Glomerular endothelial cell (primary cell): ENCODE measurements at places on chromosomes 2 and 18.

- no peak for DNase-seq
Observed at GRCh38 chr2:63422556-63422955, 165.7 kb downstream of the WDPCP start.

DNA sequence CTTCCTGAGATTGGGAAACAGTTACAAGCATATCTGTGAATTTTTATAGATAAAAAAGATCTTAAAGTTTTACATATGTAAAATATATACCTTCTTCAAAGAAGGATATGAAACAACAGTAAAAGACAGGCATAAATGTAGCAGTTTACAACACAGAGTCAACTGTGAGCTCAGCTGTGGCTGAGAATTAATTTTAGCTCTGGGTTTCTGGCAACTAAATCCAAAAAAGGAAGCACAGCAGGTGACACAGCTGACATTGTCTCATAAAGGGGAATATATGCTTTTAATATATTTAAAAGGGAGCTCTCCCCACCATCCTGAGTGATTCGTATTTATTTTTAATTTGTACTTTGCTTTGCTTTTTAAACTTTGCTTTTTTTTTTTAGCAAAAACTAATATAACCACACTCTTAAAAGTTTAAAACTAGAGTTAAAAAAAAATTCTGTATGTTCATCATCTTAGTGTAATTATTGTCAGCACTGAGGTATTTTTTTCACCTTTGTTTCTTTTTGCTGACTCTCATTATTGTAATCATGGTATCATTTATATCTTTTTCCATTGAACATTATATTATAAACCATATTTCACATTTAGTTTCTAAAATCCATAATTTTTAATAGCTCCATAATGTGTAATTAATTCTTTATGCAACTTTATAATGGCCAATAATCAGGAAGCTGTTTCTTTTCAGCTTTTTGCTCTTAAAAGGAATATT is 6.7 kb downstream of the TUBB6 start:
- no peak for DNase-seq

- no peak for DNase-seq
Observed at GRCh38 chr2:54675738-54676137, 47.7 kb upstream of the EML6 start.

DNA sequence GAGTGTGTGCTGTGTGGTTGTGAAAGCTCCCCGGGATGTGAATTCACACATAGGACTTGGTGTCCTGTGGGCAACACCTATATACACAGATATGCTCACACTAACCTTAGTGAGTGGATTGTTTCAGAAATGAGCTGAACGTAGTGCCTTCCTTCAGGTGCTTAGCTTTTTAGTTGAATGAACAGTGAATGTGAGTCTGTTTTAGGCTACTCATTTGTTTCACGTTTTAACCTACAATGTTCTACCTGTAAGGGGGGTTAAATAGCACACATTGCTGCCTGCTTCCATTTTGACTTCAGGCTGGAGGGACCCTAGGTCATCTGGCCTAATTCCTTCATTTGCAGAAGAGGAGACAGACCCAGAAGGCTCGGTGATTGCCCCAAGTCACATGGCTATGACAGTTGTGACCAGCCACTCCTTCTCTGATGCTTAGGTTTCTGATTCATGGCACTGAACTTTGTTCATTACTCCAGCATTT is 1.0 kb downstream of the PLEK start:
- no peak for DNase-seq

GRCh38 chr2:74414441-74414840 is 7.0 kb downstream of the C2orf81 start:
- DNase-seq, result no peak

DNA sequence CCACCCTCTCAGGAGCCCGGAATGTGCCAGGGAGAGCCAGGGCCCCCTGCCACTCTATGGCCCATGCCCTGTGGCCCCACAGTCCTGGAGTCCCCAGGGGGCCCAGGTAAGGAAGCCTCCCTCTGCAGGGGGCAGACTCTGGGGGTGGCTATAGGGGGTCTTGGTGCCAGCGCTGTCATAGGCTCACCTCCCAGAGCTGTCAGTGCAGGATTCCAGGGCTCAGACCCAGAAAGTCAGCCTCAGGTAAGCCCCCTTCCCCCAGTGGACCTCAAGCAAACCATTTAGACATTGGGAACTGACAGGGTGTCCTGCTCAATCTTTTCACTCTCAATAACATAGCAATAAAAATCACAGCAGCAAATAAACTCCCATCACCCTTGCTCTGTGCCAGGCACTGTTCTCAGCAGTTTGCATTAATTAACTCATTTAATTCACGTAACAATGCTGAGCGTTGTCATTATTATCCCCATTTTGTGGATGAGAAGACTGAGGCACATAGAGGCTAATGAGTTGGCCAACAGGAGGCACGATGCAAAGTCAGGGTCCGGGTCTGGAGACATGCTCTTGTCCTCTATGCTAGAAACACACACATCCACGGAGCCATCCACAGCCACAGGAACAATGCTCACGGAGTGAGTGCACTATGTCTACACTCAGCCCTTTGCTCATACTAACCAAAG is 79.6 kb downstream of the TNS1 start:
- no peak for DNase-seq

DNA sequence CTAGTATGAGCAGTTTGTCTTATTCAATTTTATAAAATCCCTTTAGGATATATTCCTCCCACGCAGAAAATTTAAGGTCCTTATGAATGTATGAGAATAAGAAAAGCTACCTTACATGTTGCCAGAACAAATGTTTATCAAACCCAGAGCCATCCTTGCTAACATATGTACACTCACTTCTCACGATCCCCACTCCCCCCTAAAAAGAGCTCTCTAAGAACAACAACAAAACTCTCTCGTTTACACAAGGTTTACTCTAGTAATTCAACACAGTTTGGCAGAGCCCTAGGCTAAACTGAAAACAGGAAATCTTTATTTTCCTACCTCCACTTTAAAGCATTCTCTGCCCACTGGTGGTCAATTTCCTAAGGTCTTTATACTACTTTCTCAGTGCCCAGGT is 504.9 kb downstream of the ZEB2 start:
- no peak for DNase-seq

DNA sequence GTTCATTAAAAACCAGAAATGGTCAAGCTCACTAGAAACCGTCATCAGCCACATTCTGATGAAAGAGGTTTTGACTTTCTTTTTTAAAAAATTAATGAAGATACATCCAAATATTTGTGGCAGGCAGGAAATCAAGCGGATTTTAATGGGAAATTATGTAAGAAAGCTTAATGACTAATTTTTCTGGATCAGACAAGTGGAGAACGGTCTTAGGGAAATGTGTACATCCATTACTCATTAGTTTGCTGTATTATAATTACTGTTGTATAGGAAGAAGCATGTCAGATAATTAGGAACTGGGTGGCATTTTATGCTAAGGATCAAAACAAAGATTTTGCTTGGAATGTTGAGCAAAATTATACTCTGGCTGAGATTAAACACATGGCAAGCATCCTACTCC is 39.4 kb downstream of the AGAP1 start:
- DNase-seq, result no peak

- DNase-seq, result no peak
Observed at GRCh38 chr2:3256157-3256556, 121.5 kb downstream of the EIPR1 start.

DNA sequence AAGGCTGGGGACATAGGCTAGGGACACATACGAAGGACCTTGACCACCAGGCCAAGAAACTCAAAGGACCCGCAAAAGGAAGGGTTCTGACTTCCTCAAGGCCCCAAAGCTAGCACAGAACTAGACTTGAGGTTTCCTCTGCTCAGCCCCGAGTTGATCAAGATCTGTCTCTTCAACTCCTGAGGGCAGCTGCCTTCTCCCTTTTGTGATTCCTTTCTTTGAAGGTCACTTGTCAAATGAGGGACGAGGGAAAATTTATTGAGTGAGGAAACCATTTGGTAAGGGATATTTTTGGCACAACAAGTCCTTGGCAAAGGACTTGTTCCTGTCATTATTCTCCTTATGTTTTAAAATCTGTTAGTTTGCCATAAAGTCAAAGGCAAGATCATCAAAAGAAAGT is 12.3 kb upstream of the ROCK2 start:
- DNase-seq, result no peak

DNA sequence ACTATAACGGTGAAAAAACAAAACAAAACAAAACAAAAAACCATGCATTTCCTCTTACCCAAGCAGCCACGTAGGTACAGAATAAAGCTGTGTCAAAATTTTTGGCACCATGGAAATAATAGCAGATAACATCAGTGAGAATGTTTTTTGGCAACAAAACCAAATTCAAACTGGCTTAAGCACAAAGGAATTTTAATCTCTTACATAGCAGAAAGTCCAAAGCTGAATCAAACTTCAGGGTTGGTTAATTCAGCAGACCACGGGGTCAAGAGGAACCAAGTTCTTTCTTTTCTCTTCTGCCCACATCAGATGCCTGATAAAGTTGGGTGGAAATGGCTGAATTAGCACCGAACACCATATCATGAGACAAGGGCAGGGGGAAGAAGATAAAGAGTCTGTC is 129.5 kb downstream of the PAX3 start:
- no peak for DNase-seq

DNA sequence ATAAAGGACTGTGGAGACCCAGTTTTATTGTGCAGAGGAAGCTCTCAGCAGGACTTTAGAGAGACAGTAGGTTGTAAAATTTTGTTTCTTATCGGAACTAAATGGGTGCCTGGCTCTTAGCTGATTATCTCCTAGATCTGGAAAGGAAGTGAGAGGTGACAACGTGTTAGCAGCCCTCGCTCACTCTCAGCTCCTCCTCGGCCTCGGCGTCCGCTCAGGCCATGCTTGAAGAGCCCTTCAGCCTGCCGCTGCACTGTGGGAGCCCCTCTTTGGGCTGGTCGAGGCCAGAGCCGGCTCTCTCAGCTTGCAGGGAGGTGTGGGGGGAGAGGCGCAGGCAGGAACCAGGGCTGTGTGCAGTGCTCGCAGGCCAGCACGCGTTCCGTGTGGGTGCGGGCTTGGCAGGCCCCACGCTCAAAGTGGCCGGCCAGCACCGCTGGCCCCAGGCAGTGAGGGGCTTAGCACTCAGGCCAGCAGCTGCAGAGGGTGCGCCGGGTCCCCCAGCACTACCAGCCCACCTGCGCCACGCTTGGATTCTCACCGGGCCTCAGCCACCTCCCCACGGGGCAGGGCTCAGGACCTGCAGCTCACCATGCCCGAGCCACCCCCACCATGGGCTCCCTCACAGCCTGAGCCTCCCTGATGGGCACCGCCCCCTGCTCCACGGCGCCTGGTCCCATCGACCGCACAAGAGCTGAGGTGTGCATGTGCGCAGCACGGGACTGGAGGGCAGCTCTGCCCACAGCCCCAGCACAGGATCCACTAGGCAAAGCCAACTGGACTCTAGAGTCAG is 4.6 kb upstream of the MFF start:
- DNase-seq, result no peak

DNA sequence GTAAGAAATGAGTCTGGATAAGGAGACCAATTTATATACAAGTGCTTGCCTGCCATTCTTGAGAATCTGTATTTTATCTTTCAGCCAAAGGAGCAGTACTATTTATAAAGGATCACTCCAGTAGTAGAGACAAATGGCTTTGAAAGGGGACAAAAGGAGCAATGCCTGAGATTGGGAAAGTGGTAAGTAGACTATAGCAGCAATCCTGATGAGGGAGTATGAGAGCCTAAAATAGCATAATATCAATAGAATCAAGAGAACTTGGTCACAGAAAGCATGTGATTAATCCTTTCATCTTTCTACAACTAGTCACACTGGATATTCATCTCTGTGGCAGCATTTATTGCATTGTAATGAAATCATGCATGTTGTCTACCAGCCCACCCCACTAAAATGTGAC is 20.2 kb downstream of the NRXN1 start:
- DNase-seq, result no peak

DNA sequence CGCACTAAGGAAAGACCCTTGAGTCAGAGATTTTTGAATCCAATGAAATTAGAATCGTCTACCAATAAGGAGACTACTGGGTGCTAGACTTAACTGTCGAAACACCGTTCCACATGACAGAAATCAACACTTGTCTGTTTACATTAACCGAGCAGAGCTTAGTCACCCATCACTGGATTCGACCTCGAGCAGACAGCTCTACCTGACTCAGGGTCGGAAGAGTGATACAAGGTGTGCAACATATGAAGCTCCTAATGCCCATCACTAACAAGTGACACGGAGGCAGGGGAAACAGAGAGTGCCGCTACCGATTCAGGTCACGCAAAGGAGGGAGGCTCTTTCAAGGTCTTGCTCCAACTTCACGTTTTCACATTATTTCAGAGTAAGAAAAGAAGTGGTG is 54.2 kb upstream of the FZD5 start:
- DNase-seq, result no peak

GRCh38 chr2:65420712-65421431 is 11.5 kb downstream of the SPRED2 start:
- peak; percentile 69 for DNase-seq

DNA sequence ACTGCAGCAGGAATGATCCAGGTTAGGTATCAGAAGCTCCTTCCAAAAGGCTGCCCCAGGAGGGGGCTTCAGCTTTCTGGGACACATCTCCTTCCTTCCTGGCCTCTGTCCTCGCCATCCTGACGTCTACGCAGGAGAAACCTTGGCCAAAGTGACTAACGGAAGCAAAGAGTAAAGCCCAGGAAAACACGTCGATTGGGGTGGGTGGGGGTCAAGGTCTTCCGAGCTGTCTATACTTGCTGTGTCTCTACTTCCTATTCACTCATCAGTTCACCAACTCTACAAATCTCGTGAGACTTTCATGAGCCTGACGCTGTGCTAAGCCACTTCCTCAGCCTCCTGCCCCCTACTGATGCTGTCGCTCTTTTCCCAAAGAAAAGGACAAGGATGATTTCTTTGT is 212.6 kb downstream of the TNS1 start:
- no peak for DNase-seq

DNA sequence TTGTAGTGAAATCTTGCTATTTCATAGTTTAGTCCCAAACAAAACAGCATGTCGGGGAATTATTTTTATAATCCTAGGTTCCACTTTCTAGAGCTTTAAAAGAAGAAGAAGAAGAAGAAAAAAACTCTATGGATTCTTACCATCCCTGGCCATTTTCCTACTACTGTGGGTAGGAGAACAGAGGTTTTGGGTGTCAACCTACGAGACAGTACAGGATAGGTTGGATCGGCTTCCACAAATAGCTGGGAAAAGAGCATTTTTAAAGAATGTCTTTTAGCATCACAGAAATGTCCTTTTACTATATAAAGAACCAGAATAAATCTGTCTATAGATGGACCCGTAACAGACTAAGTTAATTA is 65.2 kb downstream of the RBMS1 start:
- no peak for DNase-seq

DNA sequence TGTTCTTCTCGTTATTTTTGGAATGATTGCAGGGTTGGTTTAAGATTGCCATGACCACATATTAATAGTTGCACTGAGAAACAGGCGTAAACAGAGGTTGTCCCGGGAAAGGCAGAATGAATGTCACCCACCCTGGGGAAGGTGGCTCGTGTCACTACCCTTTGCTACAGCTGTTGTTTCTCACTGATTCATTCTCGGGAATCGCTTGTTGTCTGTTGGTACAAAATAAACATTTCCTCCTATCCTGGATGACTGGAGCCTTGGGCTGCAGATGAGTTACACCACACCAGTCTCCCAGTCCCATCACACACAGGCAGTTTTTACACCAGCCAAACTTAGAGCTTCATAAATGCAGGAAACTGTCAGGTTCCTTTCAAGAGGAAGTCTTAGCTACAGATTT is 216.7 kb downstream of the GBX2 start:
- no peak for DNase-seq
